Hypothalamus (tissue), 51 donors: ENCODE measurements at places on chromosomes 6 and 20.

GRCh38 chr20:59441306-59441705, 140.9 kb downstream of the EDN3 start:
- no peak for DNase-seq

DNA sequence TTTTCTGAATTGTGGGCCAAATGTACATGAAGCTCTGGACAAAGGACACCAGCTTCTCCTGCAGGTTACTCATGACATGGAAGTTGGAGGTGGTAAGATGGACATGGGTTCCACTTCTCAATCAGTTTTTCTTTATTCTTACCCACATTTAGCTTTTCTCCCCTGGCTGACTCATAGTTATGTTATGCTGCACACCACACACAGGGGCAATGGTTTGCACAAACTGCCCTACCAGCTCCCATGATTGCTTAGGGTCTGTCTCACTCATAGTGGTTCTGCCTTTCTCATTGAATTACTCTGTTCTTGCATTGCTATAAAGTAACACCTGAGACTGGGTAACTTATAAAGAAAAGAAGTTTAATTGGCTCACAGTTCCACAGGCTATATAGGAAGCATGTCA, 4.5 kb upstream of the CD109 start:
- no peak for DNase-seq

DNA sequence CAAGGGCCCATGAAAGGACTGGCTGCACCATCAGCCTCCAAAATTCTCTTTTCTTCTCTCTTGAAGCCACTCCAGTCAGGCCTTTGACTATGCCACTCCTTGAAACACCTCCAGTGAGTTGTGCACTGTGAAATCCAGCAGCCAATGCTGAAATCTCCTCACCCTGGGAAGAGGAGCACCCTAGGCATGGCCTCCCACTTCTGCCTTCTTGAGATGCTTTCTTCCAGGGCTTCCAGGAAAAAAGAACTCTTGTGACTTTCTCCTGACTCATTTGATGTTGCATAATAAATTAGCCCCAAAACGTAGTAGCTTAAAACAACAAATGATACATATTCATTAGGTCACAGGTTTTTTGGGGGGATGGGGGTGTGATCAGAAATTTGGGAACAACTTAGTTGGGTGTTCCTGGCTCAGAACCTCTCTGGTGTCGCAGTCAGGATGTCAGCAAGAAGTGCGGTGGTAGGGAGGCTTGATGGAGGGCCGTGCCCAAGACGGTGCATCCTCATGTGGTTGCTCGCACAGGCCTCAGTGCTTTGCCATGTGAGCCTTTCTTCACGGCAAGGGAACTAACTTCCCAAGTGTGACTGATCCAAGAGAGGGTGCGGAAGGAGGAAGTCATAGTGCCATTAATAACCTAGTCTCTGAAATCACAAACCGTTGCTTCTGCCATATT, 12.1 kb downstream of the NCR2 start:
- no peak for DNase-seq

DNA sequence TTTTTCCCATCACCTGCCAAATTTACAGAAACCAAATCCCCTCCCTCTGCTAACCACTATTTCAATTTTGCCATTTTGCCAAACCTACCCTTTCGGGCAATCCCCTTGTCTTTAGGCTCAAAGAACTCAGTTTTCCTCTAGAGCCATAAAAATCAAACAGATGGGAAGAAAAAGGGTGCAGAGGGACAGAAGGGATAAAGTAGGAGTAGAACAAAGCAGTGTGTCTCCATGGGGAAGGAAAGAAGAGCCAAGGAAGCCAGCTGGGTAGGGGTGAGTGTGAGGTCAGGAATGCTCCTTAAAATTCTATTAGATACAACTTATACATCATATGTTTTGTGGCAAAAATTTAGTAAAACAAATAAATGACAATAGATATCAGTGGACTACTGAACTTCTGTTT, 316.5 kb downstream of the BTBD9 start:
- no peak for DNase-seq

- no peak for DNase-seq
Measured at GRCh38 chr20:35006531-35006971, 50.9 kb downstream of the MYH7B start.

DNA sequence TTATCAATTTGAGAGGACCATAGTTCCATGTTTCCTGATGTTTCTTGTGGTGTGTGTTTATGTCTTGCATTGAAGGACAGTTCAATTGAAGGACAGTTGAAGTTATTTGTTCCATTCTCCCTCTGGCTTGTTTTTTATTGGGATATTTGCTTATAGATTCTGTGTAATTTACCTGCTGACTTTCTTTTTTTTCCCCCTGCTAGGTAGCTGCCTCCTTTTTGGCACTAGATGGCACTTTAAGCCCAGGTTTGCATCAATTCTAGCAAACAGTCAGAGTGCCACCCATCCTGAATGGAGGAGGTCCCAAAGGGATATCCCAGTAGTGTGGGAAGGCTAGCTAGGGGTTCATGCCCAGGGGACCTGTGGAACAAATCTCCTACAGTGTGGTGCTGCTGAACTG, 78.1 kb downstream of the CFAP61 start:
- no peak for DNase-seq

DNA sequence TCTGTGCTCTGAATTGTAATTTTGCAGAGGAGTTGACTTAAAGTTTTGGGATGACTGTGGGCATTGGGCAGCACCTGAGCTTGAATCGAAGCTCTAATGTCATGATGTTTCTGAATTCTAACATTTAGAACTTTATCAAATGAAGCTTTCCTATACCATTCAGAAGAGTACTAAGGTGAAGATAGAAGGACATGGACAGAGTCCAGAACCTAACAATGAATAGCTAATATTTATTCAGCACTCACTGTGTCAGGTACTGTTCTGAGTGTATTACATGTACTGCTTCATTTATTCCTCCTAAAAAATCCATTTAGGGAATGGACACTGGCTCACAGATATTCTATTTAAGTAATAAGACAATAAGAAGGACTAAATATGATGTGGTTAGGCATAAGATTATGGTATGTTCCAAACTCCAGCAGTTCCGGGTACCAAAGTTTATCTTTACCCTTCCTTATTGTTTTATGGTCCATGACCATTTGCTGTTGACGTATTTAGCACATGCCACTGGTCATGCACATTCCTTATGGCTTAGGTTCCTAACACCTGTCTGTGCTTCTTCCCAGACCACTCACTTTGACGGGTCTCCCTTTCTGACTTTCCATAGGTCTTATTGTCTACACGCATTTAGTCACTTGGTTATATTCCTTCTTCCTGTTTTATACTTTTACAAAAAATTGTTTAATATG, 20.3 kb downstream of the BCKDHB start:
- DNase-seq, result no peak

GRCh38 chr20:62739581-62740285, 31.1 kb downstream of the NTSR1 start:
- no peak for DNase-seq

- DNase-seq, result no peak
Measured at GRCh38 chr6:168186438-168186837, 107.4 kb upstream of the FRMD1 start.

- DNase-seq, result no peak
Measured at GRCh38 chr6:93746892-93747291, 327.5 kb upstream of the EPHA7 start.

DNA sequence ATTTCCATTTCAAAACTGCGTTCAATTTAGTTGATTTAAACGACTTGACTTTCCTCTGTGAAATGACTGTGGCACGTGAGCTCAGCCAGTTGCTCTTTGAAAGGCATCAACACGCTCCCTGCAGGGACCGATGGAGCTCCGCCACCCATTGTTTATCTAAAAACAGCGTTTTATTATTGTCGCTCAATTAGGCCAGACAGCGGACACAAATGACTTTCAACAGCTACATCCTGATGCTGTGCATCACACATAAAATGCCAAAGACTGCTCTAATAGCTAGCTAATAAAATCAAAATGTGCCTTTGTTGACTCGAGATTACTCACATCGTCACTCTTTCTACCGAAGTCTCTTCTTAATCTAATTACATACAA, 332.5 kb downstream of the CD83 start:
- no peak for DNase-seq

DNA sequence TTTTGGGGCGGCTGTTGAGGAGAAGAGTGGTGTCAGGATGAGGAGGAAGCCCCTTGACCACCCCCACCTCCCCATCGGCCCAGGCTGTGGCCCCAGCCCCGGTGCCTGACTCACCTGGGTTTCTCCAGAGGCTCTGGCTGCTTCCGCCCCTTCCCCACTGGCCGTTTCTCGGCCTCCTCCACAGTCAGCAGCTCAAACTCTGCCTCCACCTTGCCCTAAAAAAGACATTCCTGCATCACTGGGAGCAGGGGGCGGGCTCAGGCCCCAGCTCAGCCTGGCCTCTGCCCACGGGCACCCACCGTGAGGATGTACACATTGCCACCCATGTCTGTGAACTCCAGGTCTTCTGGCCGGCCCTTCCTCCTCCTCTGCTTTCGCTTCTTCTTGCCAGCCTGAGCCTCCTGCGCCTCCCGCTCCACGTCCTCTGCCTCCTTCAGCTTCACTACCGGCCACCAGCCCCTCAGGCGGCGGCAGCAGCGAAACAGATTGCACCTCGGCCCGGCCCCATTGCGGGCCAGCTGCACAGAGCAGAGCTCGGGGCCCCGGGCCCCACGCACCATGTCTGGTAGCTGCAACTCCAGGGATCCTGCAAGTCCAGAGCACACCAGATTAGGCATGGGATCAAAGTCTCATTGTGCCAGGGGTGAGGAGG, 17.3 kb downstream of the ERGIC3 start:
- DNase-seq, result no peak

- DNase-seq, result no peak
Measured at GRCh38 chr6:157240059-157240959, 83.0 kb downstream of the TMEM242 start.

- DNase-seq, result peak; percentile 65
Measured at GRCh38 chr6:46170357-46171289, at the start of gene ENPP5. ENPP5 (minus strand) TSS chr6:46170980; CDS start chr6:46168262, 2,718 bp downstream.

GRCh38 chr6:32700391-32701040, 34.1 kb upstream of the HLA-DQB1 start:
- no peak for DNase-seq

DNA sequence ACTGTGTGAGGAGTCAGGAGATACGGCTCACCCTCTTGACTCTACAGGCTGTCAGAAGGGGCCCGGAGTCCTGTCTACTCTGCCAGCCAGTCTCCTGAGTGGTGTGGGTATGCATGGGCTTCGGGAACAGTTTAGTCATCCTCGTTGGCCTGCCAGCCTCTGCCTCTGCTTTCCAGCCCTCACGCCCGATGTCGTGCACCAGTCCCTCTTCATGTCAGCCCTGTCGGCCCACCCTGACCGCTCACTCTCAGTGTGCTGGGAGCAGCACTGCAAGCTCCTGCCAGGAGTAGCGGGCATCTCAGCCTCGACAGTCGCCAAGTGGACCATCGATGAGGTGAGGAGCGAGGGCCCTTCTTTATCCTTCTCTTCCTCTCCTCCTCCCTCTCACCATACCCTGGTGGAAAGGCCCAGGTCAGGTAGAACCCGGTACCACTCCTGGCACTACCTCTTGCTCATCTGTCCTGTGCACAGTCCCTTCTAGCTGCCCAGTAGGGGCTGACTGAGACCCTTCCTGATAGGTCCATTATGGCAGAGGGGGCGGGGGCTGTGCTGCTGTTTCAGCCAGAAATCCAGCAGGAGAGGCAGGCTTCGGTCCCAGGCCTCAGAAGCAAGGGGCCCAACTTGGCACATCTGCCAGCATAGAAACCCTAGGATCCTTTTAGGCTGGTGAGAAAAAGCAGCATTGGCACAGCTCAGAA, 18.7 kb upstream of the SGK2 start:
- no peak for DNase-seq

- DNase-seq, result no peak
Measured at GRCh38 chr6:34459899-34460593, 5.8 kb upstream of the PACSIN1 start.

DNA sequence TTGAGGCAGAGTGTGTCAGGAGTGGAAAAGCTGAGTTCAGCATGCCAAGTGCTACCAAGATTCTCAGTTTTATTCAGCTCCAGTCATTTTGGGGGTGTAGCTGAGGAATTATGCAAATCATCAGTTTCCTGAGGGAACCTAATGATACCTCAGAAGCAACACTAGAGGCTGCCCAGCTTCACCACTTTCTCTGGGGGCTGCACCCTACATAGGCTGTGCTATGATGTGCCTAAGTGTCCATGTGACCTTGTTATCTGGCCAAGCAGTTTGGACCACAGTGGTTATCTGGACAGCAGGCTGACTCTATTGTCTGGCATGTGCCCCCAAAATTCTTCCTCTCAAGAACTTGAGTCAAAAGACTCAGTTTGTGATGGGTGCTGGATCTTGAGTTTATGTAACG, 374.6 kb upstream of the SYNCRIP start:
- DNase-seq, result no peak

DNA sequence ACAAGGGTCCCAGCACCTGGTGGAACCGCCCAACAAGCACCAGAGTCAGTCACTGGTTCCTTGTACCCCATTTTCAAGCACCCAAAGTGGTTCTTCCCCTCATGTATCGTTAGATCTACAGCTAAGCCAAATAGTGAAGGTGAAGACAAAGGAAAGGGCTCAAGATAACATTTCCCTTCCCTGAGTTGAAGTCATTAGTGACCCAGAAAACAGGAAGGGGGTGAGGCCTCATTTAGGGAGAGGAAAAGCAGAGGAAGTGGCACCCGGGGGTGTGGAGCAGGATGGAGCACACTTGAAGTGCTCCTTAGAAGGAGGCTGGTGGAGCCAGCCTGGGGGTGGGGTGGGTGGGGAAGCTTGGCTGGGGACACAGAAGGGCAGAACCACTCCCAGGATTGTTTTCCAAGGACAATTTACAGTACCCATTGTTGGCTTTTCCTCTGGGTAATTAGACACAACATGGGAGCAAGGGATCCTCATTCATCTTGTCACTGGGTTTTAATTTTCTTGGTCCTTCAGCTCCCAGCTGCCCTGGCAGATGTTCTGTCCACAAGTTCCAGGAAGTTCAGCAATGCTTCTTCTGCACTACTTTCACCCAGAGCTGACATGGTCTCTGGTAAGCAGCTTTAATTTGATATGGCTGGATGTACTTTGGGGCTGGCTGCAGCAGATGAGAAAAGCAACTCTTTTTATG, 73.3 kb upstream of the CD93 start:
- no peak for DNase-seq
